Activated CD4-positive, alpha-beta T cell treated with anti-CD3 and anti-CD28 coated beads for 36 hours (primary cell): ENCODE measurements at places on chromosomes 6 and 20.
A peak's percentile ranks its signal among the peaks of the same experiment; 100 is the strongest.

- H3K27me3 ChIP-seq = no peaks in the 10 kb centered on the region
- peaks cover 7% of the 10 kb centered on the region for H3K36me3 ChIP-seq
- DNase-seq = no peak
- peak overlapping the region; percentile 82 for H3K27ac ChIP-seq
Measured at GRCh38 chr6:142568857-142569597, 267.2 kb downstream of the ADGRG6 start.

DNA sequence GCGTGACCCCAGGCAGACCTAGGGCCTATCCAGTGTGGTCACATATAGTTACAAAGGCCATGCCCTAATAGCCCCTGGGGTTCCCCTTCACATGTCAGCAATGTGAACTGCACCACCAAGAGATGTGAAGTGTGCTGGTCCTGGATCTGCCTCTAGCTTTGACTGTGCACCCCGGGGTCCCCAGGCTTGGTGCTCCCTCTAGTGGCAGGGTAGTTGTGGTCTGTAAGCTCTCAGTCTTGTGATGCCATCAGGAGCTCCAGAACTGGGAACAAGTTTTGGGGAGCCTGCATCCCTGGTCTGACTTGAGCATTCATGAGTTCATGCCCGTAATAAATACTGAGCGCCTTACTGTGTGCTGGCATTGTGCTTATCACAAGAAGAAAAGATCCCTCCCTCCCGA lies 143.4 kb downstream of the DHX35 start:
- H3K36me3 ChIP-seq = no peaks in the 10 kb centered on the region
- DNase-seq = peak; percentile 10

- no peaks in the 10 kb centered on the region for H3K27me3 ChIP-seq
- DNase-seq = no peak
- peak overlapping the region; percentile 61 for H3K27ac ChIP-seq
- no peak overlapping the region for H3K4me3 ChIP-seq
Measured at GRCh38 chr6:16476861-16477260, 238.5 kb downstream of the GMPR start.

DNA sequence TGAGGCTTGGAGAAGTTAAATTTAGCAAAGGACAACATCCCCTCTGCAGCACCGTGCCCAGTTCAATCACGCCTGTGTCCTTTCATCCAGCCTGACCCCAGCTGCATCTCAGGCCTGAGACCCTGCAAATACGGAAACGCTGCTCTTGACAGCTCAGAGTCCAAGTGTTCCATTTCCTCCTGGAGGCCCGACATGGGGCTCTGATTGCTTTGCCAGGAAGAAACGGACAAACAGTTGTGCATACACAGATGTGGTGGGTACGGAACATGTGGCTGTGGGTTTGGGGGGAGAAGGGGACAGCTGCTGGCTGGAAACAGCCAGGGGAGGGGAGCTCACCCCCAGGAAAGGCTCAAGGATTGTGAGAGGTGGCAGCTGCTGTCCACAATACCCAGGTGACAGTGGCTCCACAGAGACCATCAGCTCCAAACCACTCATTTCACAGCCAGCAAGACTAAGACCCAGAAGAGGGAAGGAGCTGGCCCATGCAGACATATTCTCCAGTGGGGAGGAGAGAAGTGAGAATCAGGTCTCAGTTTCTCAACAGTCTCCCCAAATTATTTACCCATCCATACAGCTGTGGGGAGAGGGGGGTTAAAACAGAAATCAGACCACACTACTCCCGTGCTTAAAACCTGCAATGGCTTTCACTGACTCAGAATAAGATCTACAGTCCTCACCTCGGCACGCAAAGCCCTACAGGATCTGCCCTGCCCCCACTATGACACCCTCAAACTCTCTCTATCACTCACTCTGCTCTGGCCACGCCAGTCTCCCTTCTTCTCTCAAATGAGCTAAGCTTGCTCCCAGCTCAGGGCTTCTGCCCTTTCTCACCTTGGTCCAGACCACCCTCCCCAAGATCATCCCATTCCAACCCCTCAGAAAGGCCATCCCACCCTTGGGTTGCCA lies 89.1 kb downstream of the PREX1 start:
- H3K27me3 ChIP-seq = no peaks in the 10 kb centered on the region
- peaks cover 41% of the 10 kb centered on the region for H3K4me1 ChIP-seq
- peak; percentile 86 for DNase-seq
- peak overlapping the region; percentile 88 for H3K27ac ChIP-seq

DNA sequence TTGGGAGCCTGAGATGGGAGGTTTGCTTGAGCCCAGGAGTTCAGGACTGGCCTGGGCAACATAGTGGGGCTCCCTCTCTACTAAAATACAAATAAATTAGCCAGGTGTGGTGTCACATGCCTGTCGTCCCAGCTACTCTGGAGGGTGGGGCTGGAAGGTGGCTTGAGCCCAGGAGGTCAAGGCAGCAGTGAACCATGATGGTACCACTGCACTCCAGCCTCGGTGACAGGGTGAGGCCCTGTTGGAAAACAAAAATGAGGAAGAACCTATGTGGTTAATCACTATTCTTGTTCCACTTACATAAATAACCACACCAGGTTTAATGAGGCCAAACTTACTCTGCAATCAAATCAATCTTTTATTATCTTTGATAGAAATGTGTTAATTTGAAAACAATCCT lies 5.4 kb downstream of the PPDPF start:
- DNase-seq = no peak
- H3K27me3 ChIP-seq = no peaks in the 10 kb centered on the region
- peaks cover 14% of the 10 kb centered on the region for H3K4me1 ChIP-seq
- no peak overlapping the region for H3K27ac ChIP-seq

GRCh38 chr6:157045831-157046454 lies 268.8 kb downstream of the ARID1B start:
- H3K36me3 ChIP-seq = peaks cover 2% of the 10 kb centered on the region
- H3K27me3 ChIP-seq = no peaks in the 10 kb centered on the region
- no peak overlapping the region for H3K4me3 ChIP-seq
- no peak for DNase-seq
- H3K27ac ChIP-seq = no peak overlapping the region
- peaks cover 9% of the 10 kb centered on the region for H3K4me1 ChIP-seq

GRCh38 chr6:155026706-155027045 lies 31.6 kb downstream of the TIAM2 start:
- H3K27me3 ChIP-seq = no peaks in the 10 kb centered on the region
- H3K4me1 ChIP-seq = peaks cover 6% of the 10 kb centered on the region
- no peak for DNase-seq
- no peak overlapping the region for H3K27ac ChIP-seq

DNA sequence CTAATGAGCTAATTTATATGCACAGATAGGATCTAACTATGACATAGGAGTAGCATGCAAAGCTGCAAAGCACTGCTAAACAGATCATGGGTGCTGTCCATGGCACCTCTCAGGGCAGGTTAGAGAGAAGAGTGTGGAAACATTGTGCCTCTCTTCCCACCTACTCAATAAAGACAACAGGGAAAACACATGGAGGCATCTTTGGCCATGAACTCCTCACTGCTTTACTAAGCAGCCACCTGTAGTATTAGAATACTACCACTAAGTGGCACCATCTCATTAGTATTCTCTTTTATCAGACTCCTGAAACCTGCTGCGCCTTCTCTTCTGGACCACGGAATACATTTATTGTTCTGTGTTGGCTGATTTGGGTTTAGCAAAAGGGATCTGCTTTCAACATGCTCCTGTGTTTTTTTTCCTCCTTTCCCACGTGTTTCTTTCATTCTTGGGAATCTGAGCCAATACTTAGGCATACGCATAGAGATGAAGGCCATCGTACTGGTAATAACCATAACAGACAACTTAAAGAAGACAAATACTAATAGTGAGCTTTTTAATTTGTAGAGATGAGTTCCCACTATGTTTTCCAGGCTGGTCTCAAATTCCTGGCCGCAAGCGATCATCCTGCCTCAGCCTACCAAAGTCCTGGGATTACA lies 9.4 kb upstream of the HDDC2 start:
- peaks cover 4% of the 10 kb centered on the region for H3K27me3 ChIP-seq
- H3K36me3 ChIP-seq = no peaks in the 10 kb centered on the region
- no peak overlapping the region for H3K27ac ChIP-seq

DNA sequence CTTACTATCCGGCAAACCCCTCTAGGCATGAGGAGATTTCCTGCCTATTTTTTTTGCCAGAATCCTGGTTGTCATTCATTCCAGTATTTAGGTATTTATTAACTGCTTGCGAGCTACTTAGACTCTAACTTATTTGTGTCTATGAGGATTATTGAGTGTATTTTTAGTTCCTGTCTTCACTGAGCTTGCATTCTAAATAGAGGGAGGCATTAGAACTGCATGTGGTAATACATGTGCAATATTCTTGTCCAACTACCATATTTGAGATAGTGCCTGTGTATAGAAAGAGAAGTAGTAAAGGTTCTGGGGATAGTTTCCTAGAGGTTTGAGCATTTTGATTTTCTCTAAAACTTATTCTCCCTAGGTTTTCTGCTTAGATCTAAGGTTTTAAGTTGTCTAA lies 308.9 kb downstream of the EYA4 start:
- no peaks in the 10 kb centered on the region for H3K4me1 ChIP-seq
- H3K27me3 ChIP-seq = peaks cover 7% of the 10 kb centered on the region
- H3K36me3 ChIP-seq = no peaks in the 10 kb centered on the region
- no peak overlapping the region for H3K27ac ChIP-seq
- no peak overlapping the region for H3K4me3 ChIP-seq
- no peak for DNase-seq

DNA sequence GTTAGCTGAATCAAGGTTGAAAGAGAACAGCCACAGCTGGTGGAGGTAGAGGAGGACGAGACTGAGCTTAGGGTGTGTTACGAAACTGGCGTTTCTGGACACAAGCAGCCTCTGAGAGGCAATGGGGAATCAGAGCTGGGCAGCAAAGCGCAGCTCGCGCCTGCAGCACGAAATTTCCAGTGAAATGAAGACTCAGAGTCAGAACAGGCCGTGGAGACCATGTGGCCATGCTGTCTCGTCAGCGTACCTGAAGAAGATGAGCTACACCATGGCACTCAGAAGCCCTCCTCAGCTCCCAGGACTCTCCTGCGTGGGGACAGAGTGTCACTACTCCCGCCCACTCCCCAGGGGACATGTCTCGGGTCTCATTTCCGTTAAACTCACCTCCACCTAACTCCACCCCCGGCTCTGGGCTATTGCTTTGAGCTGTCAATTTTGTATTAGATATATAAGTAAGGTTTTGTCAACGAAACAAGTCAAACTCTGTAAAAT lies 256.9 kb downstream of the ERMARD start:
- no peak overlapping the region for H3K27ac ChIP-seq
- H3K4me1 ChIP-seq = peaks cover 6% of the 10 kb centered on the region
- H3K27me3 ChIP-seq = peaks cover 4% of the 10 kb centered on the region
- H3K36me3 ChIP-seq = peaks cover 9% of the 10 kb centered on the region
- DNase-seq = no peak
- H3K4me3 ChIP-seq = no peak overlapping the region

DNA sequence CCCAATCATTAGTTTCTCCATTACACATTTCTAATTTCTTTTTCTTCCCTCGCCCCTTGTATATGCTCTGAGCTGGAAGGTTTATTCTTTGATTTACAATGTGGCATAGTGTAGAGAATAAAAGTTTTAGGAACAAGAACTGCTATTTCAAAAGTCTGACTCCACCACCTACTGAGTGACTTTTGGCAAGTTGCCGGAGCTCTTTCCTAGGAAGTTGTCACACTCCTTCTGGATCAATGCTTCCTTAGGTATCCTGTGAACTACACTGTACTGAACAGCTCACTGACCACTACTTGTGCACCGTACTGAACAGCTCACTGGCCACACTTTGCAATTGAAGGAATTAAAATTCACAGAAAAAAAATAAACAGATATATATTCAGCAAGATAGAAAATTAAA lies 458.2 kb downstream of the FRK start:
- DNase-seq = no peak
- no peak overlapping the region for H3K27ac ChIP-seq
- no peaks in the 10 kb centered on the region for H3K4me1 ChIP-seq
- H3K36me3 ChIP-seq = no peaks in the 10 kb centered on the region
- no peaks in the 10 kb centered on the region for H3K27me3 ChIP-seq

DNA sequence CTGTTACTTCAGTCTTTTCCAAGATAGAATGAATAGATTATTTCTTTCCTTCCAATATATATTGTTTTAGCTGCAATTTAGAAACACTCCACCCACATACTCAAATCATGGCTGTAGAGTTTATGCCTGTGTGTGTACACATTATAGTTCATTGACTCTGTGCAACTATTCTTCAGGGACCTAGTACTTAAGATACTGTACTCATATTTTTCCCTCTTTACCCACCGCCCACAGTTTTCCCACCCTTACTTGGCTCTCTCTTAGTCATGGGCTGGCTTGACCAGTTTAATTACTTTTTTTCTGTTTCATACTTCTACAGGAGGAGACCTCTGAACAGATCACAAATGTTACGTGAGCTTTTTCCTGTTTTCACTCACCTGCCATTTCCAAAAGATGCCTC lies 30.4 kb downstream of the C6orf89 start:
- DNase-seq = no peak
- H3K4me1 ChIP-seq = peaks cover 44% of the 10 kb centered on the region
- H3K36me3 ChIP-seq = peaks cover 29% of the 10 kb centered on the region
- no peak overlapping the region for H3K27ac ChIP-seq
- no peaks in the 10 kb centered on the region for H3K27me3 ChIP-seq

- H3K4me3 ChIP-seq = peak overlapping the region; percentile 92
- no peaks in the 10 kb centered on the region for H3K27me3 ChIP-seq
- H3K4me1 ChIP-seq = peaks cover 26% of the 10 kb centered on the region
- no peak for DNase-seq
- peaks cover 42% of the 10 kb centered on the region for H3K36me3 ChIP-seq
Measured at GRCh38 chr20:50932691-50933280, 1.5 kb upstream of the ADNP start.

- H3K36me3 ChIP-seq = no peaks in the 10 kb centered on the region
- DNase-seq = peak; percentile 19
- H3K27me3 ChIP-seq = no peaks in the 10 kb centered on the region
- H3K4me3 ChIP-seq = no peak overlapping the region
Measured at GRCh38 chr20:8722277-8722928, 346.5 kb upstream of the PLCB4 start.

- H3K36me3 ChIP-seq = peaks cover 67% of the 10 kb centered on the region
- H3K4me3 ChIP-seq = peak overlapping the region; percentile 93
- H3K27me3 ChIP-seq = no peaks in the 10 kb centered on the region
- peak; percentile 92 for DNase-seq
- H3K4me1 ChIP-seq = peaks cover 83% of the 10 kb centered on the region
- peak overlapping the region; percentile 99 for H3K27ac ChIP-seq
Measured at GRCh38 chr6:90080876-90081481, 186.7 kb downstream of the GJA10 start.

- H3K4me1 ChIP-seq = no peaks in the 10 kb centered on the region
- H3K4me3 ChIP-seq = no peak overlapping the region
- peaks cover 3% of the 10 kb centered on the region for H3K27me3 ChIP-seq
- H3K27ac ChIP-seq = no peak overlapping the region
- H3K36me3 ChIP-seq = no peaks in the 10 kb centered on the region
Measured at GRCh38 chr6:163189609-163190008, 224.9 kb upstream of the QKI start.

DNA sequence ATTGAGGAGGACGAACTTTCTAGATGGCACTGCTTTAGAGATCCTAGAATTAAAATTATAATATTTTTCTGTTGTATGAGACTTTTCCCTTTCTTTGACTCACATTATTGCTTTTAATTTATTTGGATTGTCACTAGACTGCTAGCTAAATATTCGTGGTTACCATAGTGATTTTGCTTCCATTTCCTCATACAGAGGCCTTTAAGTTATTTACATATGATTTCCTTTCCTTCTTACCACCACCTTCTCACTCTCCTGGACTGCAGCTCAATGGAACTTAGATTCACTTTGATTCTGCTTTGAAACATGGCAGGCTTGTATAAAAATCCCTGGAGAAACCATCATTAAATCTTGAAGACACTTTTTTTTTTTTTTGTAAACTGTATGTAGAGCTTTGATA lies 222.9 kb downstream of the LAMA2 start:
- peaks cover 4% of the 10 kb centered on the region for H3K27me3 ChIP-seq
- DNase-seq = no peak
- no peak overlapping the region for H3K27ac ChIP-seq
- H3K36me3 ChIP-seq = no peaks in the 10 kb centered on the region
